ENCODE measurements at places on chromosomes 4 and X. TPM values are rescaled to one million over a fixed set of nuclear protein-coding genes. Genes with fewer than 3 reads are reported as not detected.

DNA sequence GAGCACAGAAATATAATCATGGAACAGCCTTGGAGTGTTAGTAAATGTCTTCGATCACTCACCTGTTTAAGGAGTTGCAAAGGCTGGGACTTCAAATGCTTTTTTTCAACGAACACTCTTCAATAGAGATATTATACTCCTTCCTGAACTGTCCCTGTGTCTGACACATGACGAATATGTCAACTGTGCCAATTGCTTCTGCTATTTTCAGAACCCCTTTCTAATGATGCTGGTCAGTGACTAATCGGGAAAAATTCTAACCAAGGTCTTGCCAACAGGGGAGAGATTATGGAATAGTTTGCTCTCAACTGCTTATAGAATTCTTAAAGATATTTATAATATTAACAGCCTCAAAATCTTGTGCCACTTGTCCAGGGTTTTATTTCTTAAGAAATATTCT lies 8.5 kb upstream of the KLHL34 start:
- no peaks in the 10 kb centered on the region for H3K27me3 ChIP-seq
- no peak overlapping the region for H3K27ac ChIP-seq
- no peak overlapping the region for H3K4me3 ChIP-seq
- H3K4me1 ChIP-seq, result no peaks in the 10 kb centered on the region
- no peaks in the 10 kb centered on the region for H3K36me3 ChIP-seq
- DNase-seq, result no peak

SORBS2 gene
- total RNA-seq, result 0.07 TPM

GRCh38 chr4:57136281-57136680 lies 26.1 kb upstream of the IGFBP7 start:
- no peaks in the 10 kb centered on the region for H3K4me1 ChIP-seq
- H3K36me3 ChIP-seq, result no peaks in the 10 kb centered on the region
- peaks cover 2% of the 10 kb centered on the region for H3K27me3 ChIP-seq
- DNase-seq, result no peak
- no peak overlapping the region for H3K4me3 ChIP-seq

DNA sequence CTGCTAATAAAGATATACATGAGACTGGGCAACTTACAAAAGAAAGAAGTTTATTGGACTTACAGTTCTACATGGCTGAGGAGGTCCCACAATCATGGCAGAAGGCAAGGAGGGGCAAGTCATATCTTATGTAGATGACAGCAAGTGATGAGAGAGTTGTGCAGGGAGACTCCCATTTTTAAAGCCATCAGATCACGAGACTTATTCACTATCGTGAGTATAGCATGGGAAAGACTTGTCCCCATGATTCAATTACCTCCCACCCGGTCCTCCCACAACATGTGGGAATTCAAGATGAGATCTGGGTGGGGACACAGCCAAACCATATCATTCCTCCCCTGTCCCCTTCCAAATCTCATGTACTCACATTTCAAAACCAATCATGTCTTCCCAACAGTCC lies 50.9 kb upstream of the GRID2 start:
- H3K36me3 ChIP-seq, result no peaks in the 10 kb centered on the region
- H3K4me1 ChIP-seq, result no peaks in the 10 kb centered on the region
- H3K27me3 ChIP-seq, result no peaks in the 10 kb centered on the region
- H3K27ac ChIP-seq, result no peak overlapping the region

- no peak for DNase-seq
- H3K27ac ChIP-seq, result no peak overlapping the region
- no peak overlapping the region for H3K4me3 ChIP-seq
- H3K36me3 ChIP-seq, result no peaks in the 10 kb centered on the region
- no peaks in the 10 kb centered on the region for H3K4me1 ChIP-seq
These were observed 70.1 kb downstream of the SPANXN4 start for GRCh38 chrX:143095816-143096215.

DNA sequence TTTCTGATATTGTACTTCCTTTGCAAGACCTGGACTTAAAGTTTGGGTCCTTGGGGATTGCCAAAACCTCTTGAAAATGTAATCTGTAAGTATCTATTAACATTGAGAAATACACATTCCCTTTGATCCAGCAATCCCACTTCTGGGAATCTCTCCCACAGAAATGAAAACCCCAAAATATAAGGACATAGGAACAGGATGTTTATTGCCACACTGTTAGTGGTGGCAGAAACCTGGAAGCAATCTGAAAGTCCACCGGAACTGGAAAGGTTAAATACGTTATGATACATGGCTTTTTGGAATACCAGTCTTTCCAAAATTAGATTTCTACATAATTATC lies 71.2 kb upstream of the STX18 start:
- no peak overlapping the region for H3K27ac ChIP-seq
- no peak for DNase-seq
- H3K4me3 ChIP-seq, result no peak overlapping the region
- H3K4me1 ChIP-seq, result no peaks in the 10 kb centered on the region

- DNase-seq, result peak; percentile 35
- no peaks in the 10 kb centered on the region for H3K4me1 ChIP-seq
- no peak overlapping the region for H3K4me3 ChIP-seq
- H3K36me3 ChIP-seq, result no peaks in the 10 kb centered on the region
- H3K27me3 ChIP-seq, result no peaks in the 10 kb centered on the region
- H3K27ac ChIP-seq, result no peak overlapping the region
These were observed 45.6 kb downstream of the MAOB start for GRCh38 chrX:43836435-43837184.

ODAPH gene
- not detected for total RNA-seq

MAGED1 gene
- total RNA-seq, result 23.3 TPM

RGN gene
- total RNA-seq, result not detected

PRKG2 gene
- total RNA-seq, result 1.9 TPM

DNA sequence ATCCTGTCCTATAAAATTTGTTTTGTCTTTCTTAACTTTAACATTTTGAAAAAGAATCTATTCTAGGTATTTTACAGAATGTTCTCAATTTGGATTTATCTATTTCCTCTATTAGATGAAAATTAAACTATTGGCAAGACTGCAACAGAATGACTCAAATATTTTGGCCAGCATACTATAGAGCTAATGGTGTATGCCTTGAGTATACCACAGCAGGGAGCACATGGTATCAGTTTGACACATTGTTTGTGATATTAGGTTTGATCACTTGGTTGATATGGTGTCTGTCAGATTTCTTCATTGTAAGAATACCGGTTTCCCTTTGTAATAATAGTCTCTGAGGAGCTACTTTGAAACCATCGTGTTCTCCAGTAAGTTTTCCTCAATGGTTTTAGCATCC lies 87.8 kb upstream of the NPNT start:
- no peaks in the 10 kb centered on the region for H3K27me3 ChIP-seq
- DNase-seq, result no peak
- no peak overlapping the region for H3K4me3 ChIP-seq
- H3K36me3 ChIP-seq, result no peaks in the 10 kb centered on the region

MCUB gene
- 96.3 TPM for total RNA-seq

DBET gene
- total RNA-seq, result not detected

DNA sequence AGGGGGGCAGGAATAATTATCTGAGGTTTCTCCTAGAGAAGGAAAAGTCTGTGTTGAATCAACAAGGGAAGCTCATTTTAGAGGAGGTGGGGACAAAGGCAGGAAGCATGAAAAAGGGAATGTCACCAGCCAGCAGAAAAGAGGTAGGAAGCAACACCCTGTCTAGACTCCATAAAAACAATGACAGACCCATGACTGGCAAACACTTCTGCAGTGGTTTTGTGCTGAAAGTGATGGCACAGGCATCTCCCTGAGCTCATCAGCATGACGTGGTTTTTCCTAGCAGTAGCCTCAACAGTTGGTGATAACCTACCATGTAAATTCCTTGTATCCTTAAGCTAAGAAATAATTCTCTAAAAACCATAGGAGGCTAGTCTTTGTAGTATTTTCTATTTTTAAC lies 110.7 kb upstream of the GALNT7 start:
- peaks cover 2% of the 10 kb centered on the region for H3K27me3 ChIP-seq
- no peaks in the 10 kb centered on the region for H3K36me3 ChIP-seq
- no peak overlapping the region for H3K27ac ChIP-seq
- no peak overlapping the region for H3K4me3 ChIP-seq

GPR82 gene
- total RNA-seq, result not detected

GRCh38 chr4:119211867-119212233 lies 663 bp upstream of the USP53 start:
- no peak for DNase-seq
- H3K4me3 ChIP-seq, result peak overlapping the region; percentile 99
- H3K4me1 ChIP-seq, result peaks cover 25% of the 10 kb centered on the region
- H3K27ac ChIP-seq, result peak overlapping the region; percentile 83

DNA sequence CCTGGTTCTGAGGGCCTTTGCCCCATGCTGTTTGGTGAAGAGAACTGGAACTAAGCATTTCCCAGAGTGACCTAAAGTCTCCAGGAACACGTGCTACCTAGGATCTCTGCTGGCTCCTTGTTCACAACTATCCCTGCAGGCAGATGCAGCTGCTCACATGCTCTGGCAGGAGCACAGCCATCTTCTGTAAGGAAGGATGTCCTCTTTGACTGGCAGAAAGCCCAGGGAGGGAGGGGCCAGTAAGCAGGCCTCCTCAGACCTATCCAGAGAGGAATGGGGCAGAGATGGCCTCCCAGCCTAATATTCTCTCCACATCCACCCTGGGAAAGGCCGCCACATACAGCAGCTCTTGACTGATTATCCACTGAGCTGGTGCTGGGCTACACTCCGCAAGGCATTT lies 142.8 kb upstream of the EOLA2 start:
- H3K36me3 ChIP-seq, result no peaks in the 10 kb centered on the region
- no peaks in the 10 kb centered on the region for H3K27me3 ChIP-seq
- no peak for DNase-seq
- H3K4me3 ChIP-seq, result no peak overlapping the region
- H3K4me1 ChIP-seq, result no peaks in the 10 kb centered on the region

DNA sequence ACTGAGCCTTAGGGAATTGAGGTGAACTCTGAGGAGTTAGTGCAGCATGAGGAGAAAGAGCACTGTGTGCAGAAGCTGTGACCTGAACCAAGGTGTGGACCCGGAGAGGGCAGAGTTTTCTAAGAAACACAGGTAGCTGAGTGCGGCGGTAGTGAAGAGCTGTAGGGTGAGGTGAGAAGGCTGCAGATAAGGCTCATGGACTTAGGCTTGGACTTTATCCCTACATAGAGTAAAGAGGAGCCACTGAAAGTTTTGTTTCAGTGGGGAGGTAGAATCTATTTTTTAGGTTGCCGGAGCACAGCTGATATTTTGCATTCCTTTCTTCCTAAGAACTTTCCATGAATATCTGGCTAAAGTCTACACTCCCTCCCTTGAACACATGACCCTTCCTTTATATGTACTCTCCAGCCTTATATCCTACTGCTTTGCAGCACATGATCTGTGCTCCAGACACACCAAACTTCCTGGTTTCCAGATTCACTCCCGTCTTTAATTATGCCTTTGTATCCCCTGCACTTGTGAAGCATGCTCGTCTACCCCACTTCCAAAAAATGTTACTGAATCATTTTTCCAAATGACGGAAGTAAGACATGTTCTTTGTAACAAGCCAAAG lies 10.6 kb upstream of the PGRMC2 start:
- H3K4me3 ChIP-seq, result no peak overlapping the region
- no peak for DNase-seq
- H3K27me3 ChIP-seq, result no peaks in the 10 kb centered on the region
- no peaks in the 10 kb centered on the region for H3K4me1 ChIP-seq
- H3K36me3 ChIP-seq, result no peaks in the 10 kb centered on the region

DNA sequence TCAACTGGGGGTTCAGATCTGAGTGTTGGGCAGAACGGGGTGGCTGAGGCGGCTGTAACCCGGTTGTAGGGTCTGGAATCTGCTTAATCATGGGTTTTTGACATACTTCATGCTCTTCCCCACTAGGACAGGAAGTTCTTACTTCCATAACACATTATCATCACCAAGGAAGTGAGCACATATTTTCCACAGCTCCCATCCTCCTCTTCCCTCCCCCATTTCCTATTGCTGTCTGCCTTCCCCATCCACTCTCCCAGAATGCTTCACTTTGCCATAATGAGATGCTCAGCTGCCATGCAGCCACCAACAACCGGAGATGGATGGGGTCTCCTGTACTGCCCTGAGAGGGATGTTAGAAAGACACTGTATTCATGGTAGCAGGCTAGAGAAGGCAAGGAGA lies 6.4 kb upstream of the DCUN1D4 start:
- no peak overlapping the region for H3K27ac ChIP-seq
- H3K4me1 ChIP-seq, result no peaks in the 10 kb centered on the region
- no peak overlapping the region for H3K4me3 ChIP-seq
- DNase-seq, result no peak
- H3K36me3 ChIP-seq, result no peaks in the 10 kb centered on the region

PRKX gene
- total RNA-seq, result 103 TPM

SNCA gene
- total RNA-seq, result 2.3 TPM

STOX2 gene
- total RNA-seq, result not detected

NUP62CL gene
- total RNA-seq, result 3.3 TPM

DNA sequence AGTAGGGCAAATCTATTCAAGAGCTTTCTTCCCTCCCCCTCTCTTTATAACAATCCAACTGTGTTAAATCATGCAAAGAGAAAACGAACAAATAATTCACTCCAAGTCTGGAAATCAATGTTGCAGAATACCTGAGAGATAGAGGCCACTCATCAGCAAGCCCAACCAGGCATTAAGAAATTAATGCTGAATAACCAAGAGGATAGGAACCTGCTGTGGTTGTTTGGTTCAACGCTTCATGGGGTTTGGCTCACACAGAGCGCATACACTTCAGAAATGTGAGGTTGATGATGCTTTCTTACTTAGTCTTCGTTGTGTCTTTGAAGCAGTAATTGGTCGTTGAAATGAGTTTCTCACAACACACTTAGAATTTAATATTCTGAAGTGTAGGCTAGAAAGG lies 1540.0 kb upstream of the PABPC4L start:
- DNase-seq, result no peak
- no peak overlapping the region for H3K4me3 ChIP-seq
- H3K4me1 ChIP-seq, result no peaks in the 10 kb centered on the region
- no peaks in the 10 kb centered on the region for H3K36me3 ChIP-seq

- H3K4me3 ChIP-seq, result no peak overlapping the region
- no peaks in the 10 kb centered on the region for H3K36me3 ChIP-seq
- no peaks in the 10 kb centered on the region for H3K27me3 ChIP-seq
These were observed 27.8 kb downstream of the BANK1 start for GRCh38 chr4:101818362-101818761.

- H3K27ac ChIP-seq, result no peak overlapping the region
- no peaks in the 10 kb centered on the region for H3K4me1 ChIP-seq
- no peaks in the 10 kb centered on the region for H3K36me3 ChIP-seq
- no peak overlapping the region for H3K4me3 ChIP-seq
These were observed 89.6 kb upstream of the MAD2L1 start for GRCh38 chr4:120156120-120156718.

GRCh38 chr4:108709234-108709633 lies 53.6 kb downstream of the ETNPPL start:
- no peaks in the 10 kb centered on the region for H3K36me3 ChIP-seq
- H3K4me3 ChIP-seq, result no peak overlapping the region
- H3K4me1 ChIP-seq, result no peaks in the 10 kb centered on the region
- no peak overlapping the region for H3K27ac ChIP-seq

DNA sequence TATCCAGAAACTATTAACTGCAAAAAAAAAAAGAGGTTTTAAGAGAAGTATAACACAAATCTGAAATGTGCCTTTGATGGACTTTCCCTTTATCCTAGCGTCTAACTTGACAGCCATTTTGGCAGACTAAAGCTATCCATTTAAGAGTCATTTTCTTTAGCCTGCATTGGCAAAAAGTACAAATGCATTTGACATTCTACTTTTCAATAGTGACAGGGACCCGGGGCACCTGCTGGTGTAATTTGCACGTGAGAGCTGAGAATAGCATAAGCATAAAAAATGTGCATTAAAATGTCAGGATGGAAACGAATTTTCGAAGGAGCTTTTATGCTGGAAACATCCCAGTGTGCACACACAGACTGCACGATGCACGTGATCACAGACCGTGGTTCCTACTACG lies 91.9 kb downstream of the DHRSX start:
- H3K4me1 ChIP-seq, result no peaks in the 10 kb centered on the region
- DNase-seq, result no peak
- no peaks in the 10 kb centered on the region for H3K27me3 ChIP-seq
- H3K27ac ChIP-seq, result no peak overlapping the region
